ENCODE measurements at places on chromosomes 2 and 18. TPM values are rescaled to one million over a fixed set of nuclear protein-coding genes. Genes with fewer than 3 reads are reported as not detected.

DNA sequence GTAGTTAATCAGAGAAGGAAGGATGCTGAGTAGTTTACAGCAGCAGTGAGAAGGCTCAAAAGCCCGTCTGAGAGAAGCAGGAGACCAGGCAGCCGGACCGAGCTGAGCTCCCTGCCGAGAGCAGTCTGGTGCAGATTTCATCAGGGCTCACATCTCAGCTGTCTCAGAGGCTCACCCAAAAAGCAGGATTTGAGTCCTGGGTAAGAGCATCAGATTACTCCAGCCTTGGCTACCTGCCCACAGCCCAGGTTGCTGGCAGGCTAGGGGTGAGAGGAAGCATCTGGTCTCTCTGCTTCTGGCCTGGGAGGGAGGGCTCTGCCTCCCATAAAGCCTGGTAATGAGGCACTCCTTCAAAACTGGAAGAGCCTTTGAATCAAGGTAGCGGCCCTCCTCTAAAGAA, 140.5 kb downstream of the ST6GAL2 start:
- no peak for DNase-seq

DNA sequence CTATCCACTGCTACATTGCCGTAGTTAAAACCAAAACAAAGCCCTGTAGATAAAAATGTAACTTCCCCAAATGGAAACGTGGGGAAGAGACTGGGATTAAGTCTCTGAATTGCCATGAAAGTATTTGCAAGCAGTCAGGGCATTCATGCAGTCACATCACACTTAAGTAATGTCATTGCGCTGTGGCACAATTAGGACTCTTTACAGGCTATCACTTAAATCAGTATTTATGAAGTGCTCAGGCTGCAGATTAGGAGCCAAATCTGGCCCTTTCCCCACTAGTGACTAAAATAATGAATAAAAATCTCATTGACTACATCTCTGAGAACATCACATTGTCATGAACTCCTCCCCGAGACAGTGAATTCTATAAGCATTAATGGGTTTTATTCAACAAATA, 300.9 kb downstream of the ICOS start:
- DNase-seq = no peak

- DNase-seq = no peak
These were observed 5.1 kb downstream of the DGUOK start for GRCh38 chr2:73931531-73932500.

GRCh38 chr2:235223011-235223410, 270.8 kb upstream of the AGAP1 start:
- DNase-seq = no peak

DNA sequence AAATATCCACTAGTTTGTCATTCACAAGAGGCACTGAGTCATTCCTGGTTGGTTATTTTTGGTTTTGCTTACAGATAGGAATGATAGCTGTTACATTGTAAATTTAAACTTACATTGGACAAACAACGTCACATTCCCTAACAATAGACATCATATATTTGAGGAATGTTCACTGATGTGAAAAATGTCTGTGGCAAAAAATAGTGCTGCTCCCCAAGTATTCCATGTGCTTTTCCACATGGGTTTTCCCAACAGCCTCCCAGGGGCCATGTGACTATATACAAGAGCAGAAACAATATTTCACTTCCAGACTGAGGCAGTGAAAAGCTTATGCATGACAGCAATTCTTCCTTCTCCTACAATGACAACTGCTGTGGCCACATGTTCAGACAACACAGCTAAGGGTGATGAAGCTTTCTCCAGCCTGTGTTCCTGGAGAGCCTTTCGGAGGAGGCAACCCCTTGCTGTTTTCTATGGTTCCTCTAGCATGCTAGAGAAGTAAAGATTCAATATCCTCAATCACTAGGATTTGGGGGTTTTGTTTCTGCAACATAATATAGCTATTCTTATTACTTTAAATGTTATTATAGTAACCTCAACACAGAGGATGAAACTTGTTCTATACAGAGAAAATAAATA, 202.7 kb downstream of the PTH2R start:
- DNase-seq = no peak

DNA sequence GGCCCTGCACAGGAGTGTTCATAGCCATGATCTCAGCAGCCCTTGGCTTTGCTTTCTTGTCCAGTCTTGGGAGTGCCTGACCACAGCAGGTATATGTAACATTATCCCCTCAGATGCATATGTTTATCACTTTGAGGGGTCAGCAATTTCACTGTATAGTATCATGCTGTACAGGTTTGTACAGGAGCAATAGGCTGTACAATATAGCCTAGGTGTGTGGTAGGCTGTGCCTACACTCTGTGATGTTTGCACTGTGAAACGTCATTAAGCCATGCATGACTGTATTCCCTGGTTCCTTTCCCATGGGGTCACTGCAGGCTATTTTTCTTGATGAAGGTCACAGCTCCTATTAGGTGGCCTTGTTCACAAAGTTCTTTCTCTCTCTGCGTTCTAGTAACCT, 4.7 kb upstream of the IL36G start:
- DNase-seq = no peak

- DNase-seq = no peak
These were observed 88.1 kb downstream of the THNSL2 start for GRCh38 chr2:88258208-88258607.

DNA sequence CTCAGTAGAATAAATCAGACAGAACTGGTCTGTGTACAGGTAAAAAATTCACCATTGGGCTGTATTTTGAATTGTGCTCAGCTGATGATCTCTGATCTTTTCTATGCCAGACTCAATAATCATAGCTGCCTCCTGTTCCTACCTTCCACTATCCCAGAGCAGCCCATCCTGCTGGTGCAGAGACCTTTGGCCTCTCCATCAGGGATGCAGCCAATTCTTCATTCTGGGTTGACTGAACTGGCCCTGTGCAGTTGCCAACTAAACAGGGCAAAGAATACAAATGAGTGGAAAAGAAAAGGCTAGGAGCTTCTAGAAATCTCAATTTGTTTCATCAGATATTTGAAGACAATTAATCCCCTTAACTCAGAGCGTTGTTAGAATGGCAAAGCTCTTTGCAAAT, 1781.3 kb upstream of the CELF4 start:
- DNase-seq = no peak

DNA sequence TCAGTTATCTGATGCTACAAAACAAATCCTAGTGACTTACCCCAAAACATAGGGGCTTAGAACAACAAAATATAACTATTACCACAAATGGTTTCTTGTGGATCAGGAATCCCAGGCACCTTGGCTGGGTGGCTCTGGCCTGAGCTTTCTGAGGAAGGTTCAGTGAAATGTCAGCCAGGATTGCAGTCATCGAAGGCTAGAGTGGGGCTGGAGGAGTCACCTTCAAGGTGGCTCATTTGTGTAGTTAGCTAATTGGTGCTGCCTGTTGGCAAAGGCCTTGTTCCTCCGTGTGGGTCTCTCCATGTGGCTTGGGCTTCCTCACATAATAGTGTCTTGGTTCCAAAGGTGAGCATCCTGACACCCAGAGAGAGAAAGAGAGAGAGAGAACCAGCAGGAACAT, 57.4 kb downstream of the COPS8 start:
- no peak for DNase-seq

GRCh38 chr2:132752421-132753206, 82.6 kb upstream of the LYPD1 start:
- no peak for DNase-seq

DNA sequence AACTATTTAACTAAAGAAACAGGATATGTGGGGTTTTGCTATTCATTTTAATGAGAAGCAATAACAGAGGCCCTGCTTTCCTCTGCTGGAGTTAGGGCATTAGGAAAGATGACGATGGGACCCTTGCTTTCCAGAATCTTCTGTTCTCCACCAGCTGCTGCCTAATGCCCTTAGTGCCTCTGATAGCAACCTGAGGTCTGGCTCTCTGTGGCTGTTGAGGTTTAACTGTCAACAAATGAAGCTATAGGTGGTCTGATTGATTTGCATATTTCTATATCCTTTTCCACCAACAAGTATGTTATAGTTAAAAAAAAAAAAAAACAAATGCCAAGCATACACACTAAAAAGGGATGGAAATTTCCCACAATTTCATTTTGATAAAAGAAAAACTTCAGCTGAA, 115.1 kb upstream of the NCK2 start:
- no peak for DNase-seq

GRCh38 chr2:199646439-199646838, 188.7 kb upstream of the SATB2 start:
- DNase-seq = no peak

GRCh38 chr2:186460465-186460864, 25.6 kb upstream of the ZC3H15 start:
- DNase-seq = no peak

Gene RBMS1
- 18.6 TPM for total RNA-seq

Gene LRP2
- total RNA-seq = not detected

Gene COL4A4
- total RNA-seq = 1.5 TPM

Gene CEBPZ
- total RNA-seq = 40.0 TPM

Gene C2orf66
- total RNA-seq = not detected

Gene SERPINB12
- total RNA-seq = not detected

Gene UGT1A4
- 2.2 TPM for total RNA-seq

Gene PARD6G
- total RNA-seq = 2.7 TPM

Gene GRHL1
- 2.3 TPM for total RNA-seq

Gene ACTG2
- 765 TPM for total RNA-seq

Gene REG1B
- 4.6 TPM for total RNA-seq

Gene CTNNA2
- 0.37 TPM for total RNA-seq

Gene MAP2
- total RNA-seq = 2.1 TPM

Gene PRKAG3
- total RNA-seq = not detected

Gene ESPNL
- 0.06 TPM for total RNA-seq

Gene TNFRSF11A
- 56.2 TPM for total RNA-seq

Gene RGPD8
- total RNA-seq = 11.4 TPM

Measured in left colon (tissue), 2 donors.